ENCODE measurements at places on chromosomes 6 and 20.
A peak's percentile ranks its signal among the peaks of the same experiment; 100 is the strongest.

DNA sequence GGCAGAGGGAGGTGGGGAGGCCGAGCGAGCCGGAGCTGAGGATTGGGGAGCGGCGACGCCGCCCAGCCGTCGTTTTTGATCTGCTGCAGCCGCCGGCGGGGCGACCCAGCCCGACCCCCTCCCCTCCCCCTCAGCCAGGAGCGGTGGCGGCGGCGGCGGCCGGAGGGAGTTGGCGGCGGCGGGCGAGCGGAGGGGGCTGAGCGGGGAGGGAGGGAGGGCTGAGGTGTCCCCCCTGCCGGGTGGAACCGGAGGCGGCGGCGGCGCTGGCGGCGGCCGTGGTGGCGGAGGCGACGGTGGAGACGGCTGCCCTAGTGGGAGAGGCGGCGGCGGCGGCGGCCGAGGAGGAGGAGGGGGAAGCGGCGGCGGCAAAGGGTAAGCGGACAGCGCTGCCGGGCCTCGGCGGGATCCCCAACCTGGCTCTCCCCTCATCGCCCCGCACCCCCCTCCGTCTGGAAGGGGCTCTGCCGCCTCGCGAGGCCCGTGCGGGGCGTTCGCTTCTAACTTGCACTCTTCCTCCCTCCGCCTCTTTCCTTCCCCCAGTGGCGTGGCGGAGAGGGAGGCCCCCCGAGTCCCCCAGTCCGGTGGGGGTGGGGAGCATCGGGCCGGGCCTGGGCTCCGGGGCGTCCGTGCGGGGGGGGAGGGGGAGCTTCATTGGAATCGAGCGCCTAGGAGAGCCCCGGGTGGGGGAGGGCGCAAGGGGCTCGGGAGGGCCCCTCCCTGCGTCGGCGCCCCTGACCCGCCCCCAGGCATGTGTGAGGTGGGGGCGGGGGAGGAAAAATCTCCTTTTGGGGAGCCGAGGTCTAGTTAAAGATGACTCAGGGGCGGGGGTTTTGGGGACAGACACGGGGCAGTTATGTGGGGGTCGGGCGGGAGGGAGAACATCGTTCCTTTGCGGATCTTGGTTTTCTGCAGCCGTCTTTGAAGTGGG, at the start of gene TAB2:
TSS of gene TAB2 (plus strand) at position 69 of the 928 bp plus-strand sequence. CDS start 52,286 bp downstream, outside the sequence.
- peak; percentile 64 for DNase-seq

GRCh38 chr6:6284221-6284966, 36.1 kb downstream of the F13A1 start:
- DNase-seq, result no peak

- DNase-seq, result no peak
Measured at GRCh38 chr6:3013486-3013885, 13.8 kb downstream of the NQO2 start.

DNA sequence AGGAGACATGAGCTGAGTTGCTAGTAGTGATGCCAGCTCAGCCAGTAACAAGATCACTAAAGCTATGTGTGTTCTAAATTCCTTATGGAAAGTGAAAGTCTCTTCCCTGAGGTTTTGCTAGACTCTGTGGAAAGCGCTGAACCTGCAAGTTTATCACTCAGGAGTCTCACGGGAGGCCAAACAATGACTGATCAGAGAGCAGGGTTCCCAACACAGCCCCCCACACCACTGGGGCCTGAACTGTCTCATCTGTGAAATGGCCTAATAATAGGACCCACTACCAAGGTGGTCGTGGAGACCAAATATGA, 19.9 kb downstream of the ACSS1 start:
- DNase-seq, result no peak

- no peak for DNase-seq
Measured at GRCh38 chr20:46703435-46703834, 6.0 kb upstream of the SLC2A10 start.

DNA sequence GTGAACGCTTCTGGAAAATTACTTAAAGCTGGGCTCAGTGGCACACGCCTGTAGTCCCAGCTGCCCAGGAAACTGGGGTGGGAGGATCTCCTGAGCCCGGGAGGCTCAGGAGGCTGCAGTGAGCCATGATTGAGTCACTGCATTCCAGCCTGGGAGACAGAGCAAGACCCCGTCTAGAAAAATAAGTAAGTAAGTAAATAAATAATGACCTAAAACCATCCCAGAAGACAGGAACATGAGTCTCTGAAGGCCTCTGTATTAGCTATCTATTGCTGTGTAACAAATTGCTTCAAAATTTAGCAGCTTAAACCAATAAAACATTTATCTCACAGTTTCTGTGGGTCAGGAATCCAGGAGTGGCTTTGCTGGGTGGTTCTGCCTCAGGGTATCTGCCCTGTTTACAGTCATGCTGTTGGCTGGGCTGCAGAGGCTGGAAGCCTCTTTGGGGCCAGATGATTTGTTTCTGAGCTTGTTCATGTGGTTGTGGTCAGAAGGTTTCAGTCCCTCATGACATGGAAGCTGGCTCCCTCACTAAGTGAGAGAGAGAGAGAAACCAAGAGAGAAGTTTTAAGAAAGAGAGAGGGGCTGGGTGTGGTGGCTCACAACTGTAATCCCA, 48.4 kb upstream of the NCOA3 start:
- DNase-seq, result no peak

DNA sequence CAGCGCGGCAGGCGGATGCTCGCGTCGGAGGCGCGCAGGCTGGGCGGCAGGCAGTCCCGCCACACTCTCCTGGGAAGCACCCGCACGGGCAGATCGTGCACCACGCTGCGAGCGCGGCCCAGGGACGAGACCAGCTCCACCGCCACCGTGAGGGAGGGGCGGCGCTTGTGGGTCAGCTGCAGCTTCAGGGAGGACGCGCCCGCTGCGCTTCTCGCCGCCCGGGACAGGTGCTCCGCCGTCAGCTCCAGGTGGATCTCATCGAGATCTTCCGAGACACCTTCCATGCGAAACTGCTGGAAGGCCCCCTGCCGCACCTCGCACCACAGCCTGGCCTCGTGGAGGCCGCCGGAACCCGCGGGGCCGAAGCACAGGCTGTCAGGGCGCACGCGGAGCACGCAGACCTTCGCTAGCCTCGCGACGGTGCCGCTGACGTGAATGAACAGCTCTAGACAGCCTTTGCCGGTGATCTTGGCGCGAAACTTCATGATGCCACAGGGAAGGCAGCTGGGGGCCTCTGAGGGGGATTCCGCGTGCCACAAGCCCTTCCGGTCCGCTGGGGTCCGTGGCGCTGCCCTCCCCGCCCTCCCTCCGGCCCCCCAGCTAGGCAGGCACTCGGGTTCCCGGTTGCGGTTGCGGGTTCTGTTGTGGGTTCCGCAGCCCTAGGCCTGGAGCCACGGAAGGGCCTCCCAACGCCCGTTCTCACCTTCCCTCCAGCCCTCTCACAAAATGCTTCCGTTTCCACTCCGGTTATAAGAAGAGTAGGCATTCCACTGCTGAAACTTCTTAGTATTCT, at the start of gene HUS1B:
TSS of gene HUS1B (minus strand) at position 641 of the 793 bp plus-strand sequence. CDS start at position 485, 156 bp downstream.
- no peak for DNase-seq

DNA sequence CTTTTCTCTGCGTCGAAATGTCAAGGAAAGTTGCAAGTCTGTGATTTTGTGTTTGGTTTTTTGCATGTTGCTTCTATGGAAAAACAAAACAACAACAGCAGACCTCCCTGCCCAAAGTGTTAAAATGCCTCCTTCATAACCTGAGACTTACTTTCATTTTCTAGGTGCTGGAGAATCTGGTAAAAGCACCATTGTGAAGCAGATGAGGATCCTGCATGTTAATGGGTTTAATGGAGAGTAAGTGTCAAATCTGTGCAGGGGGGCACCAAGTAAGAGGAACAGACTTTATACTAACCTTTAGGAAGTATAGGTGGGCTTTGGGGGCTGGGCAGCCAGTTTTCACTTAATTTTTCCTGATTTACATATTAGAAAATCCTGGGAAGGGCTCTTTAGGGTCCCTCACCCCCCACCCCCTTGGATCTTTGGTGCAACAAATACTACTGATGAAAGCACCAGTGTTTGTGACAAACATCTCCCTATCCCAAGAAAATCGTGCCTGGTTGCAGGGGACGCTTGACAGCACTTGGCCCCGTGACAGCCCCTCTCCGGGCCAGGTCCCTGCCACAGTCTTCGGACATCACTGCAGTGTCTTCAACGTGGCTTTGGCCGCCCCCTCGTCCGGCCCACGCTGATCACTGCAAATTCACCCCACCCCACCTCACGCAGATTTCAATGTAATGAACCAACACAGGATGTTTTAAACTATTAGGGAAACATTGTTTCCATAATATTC, 43.1 kb downstream of the GNAS start:
- DNase-seq, result no peak

GRCh38 chr6:1596088-1596852, 13.4 kb upstream of the FOXC1 start:
- DNase-seq, result peak; percentile 29

GRCh38 chr6:5084781-5085647, at the start of gene PPP1R3G:
TSS of gene PPP1R3G (plus strand) at chr6:5085341. CDS start at chr6:5085486, 145 bp downstream.
- DNase-seq, result no peak

DNA sequence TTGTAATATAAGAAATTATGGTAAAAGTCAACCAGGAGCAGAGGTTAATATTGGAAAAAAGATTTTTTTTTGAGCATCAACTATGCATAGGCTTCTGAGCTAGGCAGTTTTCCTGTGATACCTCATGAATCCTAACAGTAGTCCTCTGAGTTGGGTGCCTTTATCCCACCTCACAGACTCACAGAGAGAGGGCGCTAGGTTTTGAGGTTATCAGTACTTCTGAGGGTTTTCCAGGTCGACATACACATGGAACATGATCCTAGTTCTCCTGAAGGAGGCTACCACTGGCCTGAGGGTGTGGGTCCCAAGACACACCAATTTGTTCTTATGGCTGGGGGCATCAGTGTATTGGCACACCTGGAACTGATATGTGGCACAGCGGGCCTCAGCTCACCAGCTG, 358.8 kb upstream of the JAG1 start:
- DNase-seq, result no peak

GRCh38 chr6:13461805-13462204, 25.6 kb downstream of the GFOD1 start:
- DNase-seq, result no peak

DNA sequence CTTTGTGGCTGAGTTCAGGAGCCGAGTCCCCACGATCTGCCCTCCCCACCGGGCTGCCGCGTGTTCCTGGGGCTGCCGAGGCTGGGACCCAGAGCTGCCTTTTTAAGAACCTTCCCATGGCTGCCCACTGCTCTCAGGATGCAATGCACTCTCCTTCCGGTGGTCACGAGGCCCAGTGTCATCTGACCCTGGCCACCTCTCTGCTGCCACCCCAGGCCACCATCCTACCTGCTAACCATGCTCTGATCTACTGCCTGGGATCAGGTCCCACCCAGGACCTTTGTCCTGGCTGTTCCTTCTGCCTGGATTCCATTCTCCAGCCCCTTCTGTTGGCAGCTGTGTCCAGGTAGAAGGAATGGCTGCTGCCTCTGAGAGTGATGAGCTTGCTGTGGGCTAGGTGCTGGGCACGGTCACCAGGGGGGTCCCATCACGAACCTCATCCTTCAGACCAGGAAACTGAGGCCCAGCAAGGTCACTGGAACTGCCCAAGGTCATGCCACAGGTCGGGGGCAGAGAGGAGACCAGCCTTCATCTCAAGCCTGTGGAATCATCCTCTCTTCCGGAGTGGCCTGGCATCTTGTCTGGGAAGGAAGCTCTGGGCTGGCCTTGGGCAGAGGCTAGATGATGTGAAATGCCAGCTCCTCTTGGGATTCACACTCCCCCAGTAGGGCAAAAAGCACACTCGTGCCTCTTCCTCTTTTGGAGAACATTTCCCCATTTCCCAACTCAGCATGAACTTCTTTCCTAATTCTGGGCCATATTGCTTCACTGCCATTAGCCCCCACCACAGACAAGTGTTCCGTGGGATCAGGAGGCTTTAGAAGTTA, 20.5 kb downstream of the PCK1 start:
- no peak for DNase-seq

- no peak for DNase-seq
Measured at GRCh38 chr20:48571949-48572847, 255.6 kb downstream of the PREX1 start.
